ENCODE measurements at places on chromosomes 4 and X.
A peak's percentile ranks its signal among the peaks of the same experiment; 100 is the strongest.

DNA sequence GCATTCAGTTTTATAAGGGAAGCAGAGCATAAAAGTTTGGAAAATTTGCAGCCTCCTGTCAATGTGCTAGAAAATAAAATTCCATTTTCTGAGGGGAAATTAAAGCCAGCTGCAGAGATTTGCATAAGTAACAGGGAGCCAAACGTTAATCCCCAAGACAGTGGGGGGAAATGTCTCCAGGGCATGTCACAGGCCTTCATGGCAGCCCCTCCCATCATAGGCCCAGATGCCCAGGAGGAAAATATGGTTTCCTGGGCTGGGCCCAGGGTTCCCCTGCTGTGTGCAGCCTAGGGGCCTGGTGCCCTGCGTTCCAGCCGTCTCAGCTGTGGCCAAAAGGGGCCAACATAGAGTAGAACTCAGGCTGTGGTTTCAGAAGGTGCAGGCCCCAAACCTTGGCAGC lies 9.3 kb downstream of the RNF4 start:
- DNase-seq = no peak

GRCh38 chrX:128728943-128729342 lies 676.7 kb upstream of the ACTRT1 start:
- DNase-seq = no peak

- no peak for DNase-seq
These were observed 67.5 kb downstream of the FBXL5 start for GRCh38 chr4:15587649-15588048.

DNA sequence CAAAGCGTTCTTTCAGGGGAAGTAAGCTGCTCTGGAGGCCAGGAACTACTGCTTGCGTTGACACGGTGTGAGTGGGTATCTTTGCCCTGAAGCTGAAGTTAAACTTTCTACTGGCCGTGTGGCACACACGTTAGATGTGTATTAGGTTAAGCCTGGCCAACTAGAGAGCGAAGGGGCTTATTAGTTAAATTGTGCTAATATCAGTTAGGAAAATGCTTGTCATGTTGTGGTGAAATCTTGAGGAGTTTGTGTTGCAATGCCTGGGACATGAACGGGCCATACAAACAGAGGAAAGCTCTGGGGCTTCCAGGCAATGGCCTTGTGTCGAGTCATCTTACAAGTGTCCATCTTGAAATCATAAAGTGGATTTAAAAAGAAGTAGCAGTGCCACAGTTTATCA lies 62.6 kb downstream of the NSUN7 start:
- no peak for DNase-seq

- DNase-seq = no peak
These were observed 333.8 kb downstream of the ANK2 start for GRCh38 chr4:113383111-113383785.

DNA sequence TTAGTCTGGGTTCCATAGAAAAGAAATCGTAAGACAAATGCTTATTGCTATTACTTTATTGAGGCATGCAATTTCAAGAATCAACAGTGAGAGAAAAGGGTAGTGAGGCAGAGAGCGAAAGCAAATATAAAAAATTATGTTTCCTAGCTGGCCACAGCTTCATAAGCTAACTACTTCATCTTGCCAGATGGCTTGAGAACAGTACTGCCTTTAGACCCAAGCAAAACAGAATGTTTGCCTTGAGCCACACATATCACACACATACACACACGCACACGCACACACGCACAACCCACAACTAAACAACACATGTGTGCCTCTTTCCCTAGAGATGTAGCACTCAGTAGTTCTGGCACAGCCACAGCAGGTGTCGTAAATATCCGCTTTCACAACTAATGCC lies 31.6 kb upstream of the NR0B1 start:
- DNase-seq = no peak

GRCh38 chr4:102252171-102252570 lies 93.1 kb downstream of the SLC39A8 start:
- DNase-seq = no peak

DNA sequence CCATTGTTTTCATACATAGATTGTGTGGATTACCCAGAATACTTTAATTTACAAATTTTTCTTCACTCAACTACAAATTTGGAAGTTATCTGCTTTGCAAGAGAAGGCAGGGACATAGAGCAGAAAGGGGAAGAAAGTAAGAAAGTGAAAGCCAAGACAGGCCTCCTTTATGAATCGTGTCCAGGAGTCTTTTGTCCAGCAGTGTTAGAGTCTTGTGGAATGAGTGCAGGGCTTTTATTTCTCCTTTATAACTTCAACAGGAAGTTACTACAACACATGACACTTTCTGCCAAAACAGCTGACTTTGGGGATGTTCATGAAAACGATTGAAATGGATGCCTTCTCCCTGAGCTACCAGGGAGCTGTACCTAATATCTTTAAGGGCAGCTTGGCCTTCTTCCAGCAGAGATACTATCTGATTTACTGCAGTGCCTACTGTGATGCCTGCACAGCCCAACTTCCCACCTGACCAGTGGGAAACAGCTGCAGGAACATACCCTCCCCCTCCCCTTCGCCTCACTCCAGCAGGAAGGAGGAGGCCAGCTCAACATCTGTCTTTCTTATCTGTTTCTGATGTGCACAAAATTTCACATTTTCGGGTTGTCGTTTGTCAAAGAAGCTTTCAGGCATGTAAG lies 557.7 kb upstream of the SLIT2 start:
- DNase-seq = no peak

DNA sequence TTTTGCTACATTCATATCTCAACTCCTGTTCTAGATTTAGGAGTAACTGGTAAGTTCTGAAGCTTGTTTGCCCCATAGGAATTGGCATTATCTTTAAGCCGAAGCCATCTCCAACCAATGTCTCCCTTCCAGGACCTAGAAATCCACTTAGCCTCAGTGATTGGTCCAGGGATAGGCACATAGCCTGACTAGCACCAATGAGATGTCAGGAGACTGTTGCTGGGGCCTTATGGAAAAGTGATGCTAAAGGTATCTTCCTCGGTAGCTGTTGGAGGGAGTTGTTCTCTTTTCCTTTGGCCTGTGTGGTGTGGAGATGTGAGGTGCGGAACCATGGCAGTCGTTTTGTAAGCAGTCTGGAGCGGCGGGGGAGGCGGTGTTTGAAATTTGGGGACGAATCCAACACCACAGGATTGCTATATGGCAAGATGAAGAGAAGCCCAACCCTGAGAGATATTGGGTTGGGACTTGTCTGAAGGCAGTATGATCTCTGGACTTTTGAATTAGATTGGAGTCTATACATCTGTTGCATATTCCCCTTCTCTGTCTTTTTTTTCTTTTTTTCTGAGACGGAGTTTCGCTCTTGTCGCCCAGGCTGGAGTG lies 109.8 kb upstream of the ATP6AP2 start:
- no peak for DNase-seq

GRCh38 chrX:9577555-9577954 lies 112.7 kb downstream of the TBL1X start:
- no peak for DNase-seq

GRCh38 chrX:155577682-155578081 lies 35.1 kb downstream of the TMLHE start:
- DNase-seq = no peak

- DNase-seq = peak; percentile 30
These were observed 671 bp downstream of the SLC7A11 start for GRCh38 chr4:138241281-138242075.

DNA sequence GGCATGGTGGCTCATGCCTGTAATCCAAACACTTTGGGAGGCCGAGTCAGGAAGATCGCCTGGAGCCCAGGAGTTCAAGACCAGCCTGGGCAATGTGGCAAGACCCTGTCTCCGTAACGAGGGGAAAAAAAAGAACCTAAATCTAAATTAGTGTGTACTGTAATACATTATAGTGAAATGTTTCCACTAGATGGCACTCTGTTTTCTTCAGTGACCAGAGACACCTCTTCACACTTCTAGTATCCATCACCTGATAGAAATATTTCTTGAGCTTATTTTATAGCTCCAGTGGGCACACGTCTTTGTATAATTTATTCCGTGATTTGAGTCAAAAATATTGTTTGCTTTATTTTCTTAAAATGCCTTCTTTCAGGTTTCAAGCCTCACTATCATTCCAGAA lies 600.9 kb upstream of the DIPK2B start:
- DNase-seq = peak; percentile 49

DNA sequence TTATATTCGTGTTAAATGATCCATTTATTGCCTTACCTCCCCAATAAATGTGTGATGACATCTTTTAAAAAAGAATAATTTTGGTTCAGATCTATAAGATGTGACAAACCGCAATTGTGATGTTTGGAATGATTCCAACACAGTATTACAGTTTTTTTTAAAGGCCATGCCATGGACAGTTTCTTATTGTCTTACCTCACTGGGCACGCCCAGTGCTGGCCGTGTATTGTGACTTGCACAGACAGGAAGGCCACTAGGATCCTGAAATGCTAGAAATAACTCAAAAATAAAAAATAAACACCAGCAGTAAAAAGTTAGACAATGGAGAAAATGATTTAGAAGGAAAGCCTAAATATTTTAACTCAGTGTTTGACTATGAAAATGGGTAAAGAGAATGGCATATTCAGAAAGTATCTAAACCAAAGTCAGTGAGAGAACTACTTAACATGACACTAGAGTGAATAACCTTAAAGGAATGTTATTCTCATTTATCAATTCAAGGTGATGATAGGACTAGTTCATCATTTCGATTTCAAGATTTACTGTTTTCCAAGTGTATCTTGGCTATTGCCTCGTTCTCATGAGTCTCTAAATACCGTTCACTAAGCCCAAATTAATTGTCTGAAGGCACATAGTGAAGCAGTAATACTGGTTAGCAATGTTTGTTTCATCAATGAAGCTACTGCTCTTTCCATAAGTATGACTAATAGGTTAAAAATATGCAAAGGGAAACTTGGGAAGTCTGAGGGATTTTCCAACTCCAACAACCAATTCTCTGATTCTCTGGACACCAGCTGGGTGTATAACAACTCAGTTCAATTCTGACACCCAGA lies 46.1 kb upstream of the VEGFC start:
- DNase-seq = no peak

All from T-helper 1 cell (primary cell).